Stimulated activated CD8-positive, alpha-beta memory T cell treated with anti-CD3 and anti-CD28 coated beads, Interleukin-7, amount 100 ng/mL, for 1 hour (primary cell): ENCODE measurements at places on chromosomes 7 and 10.

- DNase-seq, result no peak
These were observed 70.2 kb downstream of the USP6NL start for GRCh38 chr10:11541296-11541695.

DNA sequence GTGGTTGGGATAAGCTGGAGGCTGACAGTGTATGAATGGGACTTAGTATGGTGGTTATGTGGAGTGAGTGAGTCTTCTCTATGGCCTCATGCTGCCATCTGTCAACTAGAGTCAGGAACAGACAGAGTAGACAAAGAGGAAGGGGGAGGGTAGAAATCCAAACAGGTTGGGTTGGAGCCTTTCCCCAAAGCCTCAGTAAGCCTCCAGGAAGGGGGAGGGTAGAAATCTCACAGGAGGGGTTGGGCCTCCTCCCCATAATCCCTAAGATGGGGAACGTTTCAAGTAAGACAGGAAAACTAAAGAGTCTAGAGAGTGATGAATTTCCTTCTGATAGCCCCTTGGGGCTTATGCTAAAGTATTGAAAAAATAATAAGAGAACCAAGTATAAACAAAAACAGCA lies 2.0 kb upstream of the AKR1B15 start:
- DNase-seq, result no peak

- DNase-seq, result no peak
These were observed 93.7 kb upstream of the PDE1C start for GRCh38 chr7:32163896-32164295.

GRCh38 chr10:2910656-2911055 lies 156.7 kb upstream of the PFKP start:
- no peak for DNase-seq

DNA sequence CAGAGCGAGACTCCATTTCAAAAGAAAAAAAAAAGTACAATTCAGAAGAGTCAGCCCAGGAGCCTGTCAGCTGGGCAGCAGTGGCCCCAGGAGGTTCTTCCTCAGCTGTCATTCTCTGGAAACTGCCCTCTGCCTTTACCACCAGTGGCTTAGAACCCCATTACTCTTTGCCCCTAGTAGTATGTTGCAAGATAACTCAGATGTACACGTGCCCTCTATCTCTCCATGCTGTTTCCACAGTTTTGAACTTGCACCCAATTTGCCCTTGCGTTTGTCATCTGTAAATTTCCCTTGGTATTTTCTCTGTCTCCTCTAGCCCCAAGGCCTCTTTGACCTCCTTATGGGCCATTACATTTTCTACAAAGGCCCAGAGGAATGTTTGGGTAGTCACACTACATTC lies 56.7 kb upstream of the PRKAR2B start:
- no peak for DNase-seq

DNA sequence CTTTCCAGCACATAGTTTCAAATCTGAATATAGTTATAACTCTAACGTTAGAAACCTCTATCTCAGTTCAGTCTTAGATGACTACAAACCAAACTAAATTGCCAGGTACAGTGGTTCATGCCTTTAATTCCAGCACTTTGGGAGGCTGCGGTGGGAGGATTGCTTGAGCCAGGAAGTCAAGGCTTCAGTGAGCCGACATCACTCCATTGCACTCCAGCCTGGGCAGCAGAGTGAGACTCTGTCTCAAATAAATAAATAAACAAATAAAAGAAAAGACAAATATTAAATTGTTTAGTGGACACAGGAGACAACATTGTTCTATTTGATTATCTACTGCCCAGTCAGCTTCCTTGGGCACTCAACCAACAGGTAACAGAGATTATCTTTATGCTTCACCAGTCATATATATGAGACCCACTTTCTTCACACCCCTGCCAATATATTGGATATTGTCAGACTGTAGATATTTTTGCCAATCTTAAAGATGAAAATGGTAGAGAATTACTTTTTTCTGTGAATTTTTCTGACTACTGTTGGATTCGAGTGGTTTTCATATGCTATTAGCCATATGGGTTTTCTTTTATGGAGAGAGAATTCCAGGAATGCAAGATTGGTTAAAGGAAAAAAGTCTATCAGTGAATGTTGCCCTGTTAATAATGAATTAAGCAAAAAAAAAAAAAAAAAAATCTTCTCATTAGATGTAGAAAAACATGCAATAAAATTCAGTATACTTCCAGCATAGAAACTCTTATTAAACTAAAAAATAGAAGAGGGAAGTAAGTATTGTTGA lies 16.0 kb downstream of the HDAC9 start:
- no peak for DNase-seq

- DNase-seq, result no peak
These were observed 358.2 kb upstream of the IGFBP3 start for GRCh38 chr7:46279290-46279689.

GRCh38 chr7:17495655-17496394 lies 197.4 kb downstream of the AHR start:
- DNase-seq, result no peak

- DNase-seq, result no peak
These were observed 205.9 kb upstream of the PPP2R2D start for GRCh38 chr10:131694781-131695495.

DNA sequence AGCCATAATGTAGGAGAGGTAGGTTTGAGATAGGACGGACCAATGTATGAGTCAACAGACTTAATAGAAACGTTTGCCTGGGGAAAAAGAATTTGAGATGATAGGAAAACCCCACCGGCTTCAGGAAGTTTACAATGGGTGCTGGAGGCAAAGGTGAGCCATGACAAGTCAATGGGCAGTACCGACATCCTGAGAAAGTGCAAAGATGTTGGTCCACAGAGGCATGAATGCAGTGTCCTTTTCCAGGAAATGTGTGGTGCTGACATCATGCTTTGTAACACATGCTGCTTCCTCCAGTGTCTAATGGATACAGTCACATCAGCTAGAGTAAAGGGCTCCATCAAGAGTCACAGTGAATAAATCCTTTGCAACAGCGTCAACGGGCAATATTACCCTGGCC lies 533.6 kb downstream of the INHBA start:
- DNase-seq, result no peak

DNA sequence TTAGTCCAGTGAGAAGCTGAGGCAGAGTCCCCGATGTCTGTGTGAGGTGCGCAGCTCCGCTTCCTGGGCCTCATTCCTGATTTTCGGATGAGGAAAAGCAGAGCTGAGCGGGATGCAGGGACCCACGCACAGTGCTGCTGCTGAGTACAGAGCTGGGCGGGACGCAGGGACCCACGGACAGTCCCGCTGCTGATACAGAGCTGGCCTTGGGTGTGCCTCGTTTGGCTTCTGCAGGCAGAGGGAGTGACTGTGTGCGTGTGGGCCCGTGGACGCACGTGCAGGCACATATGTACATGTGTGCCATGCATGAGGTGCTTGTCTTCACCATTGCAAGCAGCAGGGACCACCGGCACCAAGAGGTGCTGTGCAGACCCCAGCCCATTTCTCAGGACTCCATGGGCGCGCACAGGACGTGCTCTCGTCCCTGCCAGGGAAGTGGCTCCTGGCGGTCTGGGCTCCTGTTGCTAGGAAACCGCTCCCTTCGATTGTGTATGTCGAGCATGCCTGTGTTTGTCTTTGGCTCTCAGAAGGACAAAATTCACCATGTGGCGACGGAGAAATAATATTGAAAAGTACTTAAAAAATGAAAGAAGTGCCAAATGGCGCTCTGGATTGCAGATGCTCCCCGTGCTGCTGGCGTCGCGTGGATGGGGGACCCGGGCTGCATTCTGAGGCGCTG lies 303.8 kb upstream of the MKI67 start:
- no peak for DNase-seq

- no peak for DNase-seq
These were observed 101.0 kb downstream of the SKIDA1 start for GRCh38 chr10:21424459-21424861.

DNA sequence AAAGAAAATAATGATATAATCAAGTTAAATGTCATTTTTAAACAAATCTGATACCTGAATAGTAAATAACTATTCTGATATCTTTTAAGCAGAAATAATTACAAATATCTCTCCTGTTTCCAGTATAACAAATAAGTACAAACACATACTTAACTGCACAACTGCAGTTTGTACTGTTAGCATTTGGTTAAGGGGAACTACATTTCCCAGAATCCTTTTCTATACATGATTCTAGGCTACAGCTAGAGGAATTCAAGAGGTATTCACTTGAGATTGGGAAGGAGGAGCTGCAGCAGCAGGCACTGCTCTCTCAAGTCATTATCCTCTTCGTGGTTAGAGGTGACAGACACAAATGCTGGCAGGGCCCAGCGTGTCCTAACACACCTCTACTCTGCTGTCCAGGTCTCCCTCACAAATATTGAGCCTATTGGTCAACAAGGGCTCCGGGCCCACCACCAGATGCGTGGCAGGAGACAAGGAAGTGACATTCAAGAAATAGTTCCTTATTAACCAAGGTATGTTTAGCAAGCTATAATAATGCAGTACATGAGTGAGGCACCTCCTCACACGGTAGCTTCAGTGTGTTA lies 255.1 kb upstream of the MKLN1 start:
- no peak for DNase-seq

DNA sequence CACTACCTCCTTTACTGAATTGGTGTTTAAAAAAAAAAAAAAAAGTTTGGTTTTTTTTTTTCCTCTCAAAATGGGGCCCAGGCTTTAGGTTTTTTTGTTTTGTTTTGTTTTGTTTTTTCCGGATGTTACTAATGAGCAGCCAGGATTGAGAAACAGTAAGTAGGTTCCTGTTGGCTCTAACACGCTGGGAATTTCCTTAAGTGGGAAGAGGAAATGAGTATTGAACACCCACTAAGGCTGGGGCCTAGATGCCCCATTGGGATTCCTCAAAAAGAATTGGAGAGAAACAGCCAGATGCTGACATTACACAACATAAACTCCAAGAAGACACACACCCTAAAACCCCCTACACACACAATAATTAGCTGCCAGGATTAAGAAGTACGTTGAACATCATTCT lies 102.2 kb upstream of the NANOS1 start:
- DNase-seq, result no peak

GRCh38 chr10:66381045-66381444 lies 544.8 kb upstream of the LRRTM3 start:
- DNase-seq, result no peak

GRCh38 chr10:129501652-129502436 lies 34.8 kb downstream of the MGMT start:
- no peak for DNase-seq

DNA sequence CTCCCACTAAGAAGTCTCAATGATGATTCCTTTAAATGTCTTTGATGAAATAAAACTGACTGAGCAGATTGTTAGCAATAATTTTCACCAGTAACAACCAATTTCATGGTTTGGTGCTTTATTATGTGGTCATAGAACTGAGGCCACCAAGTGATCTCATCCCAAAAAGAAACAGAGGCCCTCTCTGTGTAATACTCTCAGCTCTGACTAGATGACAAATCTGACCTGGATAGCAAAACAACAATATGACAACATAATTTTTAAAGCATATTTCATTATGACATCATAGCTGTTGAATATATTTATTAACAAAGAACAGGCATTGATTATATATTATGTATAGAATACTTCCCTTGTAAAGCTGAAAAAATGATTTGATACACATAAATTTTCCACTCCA lies 5.9 kb downstream of the SEMA3E start:
- DNase-seq, result no peak

DNA sequence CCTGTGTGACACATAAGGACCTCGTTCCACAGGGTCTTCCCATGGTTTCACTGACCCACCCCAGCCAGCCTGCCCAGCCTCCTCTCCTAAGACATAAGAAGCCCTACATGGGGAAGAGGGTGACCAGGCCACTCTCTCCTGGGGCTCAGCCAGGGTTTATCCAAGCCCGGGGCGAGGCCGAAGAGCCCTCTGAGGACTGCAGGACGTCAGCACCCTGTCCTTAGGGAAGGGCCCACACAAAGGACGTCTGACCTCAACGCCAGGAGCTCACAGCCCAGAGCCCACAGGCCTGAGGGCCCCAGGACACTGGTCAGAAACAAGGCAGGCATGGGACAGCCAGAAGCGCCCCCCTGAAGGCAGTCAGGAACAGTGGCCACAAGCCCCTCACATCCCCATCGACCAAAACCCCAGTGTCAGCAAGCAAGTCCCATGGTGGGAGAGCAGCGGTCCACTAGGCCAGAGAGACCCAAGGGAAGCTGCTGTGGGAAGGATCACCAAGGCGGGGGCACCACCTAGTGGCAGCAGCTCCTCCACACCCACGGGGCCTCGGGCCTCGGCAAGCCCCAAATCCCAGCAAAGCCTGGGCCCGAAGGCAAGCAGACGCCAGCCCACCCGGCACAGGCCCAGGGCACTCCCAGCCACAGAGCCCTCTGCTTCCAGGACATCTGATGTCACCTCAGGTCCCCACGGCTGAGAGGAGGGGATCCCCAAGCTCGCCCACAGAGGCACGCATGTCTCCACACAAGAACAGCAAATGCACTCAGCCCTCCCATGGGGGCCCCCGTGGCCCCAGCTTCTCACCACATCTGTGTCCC lies 23.4 kb downstream of the MAD1L1 start:
- peak; percentile 5 for DNase-seq

GRCh38 chr7:47843291-47843690 lies 105.0 kb downstream of the PKD1L1 start:
- DNase-seq, result no peak

DNA sequence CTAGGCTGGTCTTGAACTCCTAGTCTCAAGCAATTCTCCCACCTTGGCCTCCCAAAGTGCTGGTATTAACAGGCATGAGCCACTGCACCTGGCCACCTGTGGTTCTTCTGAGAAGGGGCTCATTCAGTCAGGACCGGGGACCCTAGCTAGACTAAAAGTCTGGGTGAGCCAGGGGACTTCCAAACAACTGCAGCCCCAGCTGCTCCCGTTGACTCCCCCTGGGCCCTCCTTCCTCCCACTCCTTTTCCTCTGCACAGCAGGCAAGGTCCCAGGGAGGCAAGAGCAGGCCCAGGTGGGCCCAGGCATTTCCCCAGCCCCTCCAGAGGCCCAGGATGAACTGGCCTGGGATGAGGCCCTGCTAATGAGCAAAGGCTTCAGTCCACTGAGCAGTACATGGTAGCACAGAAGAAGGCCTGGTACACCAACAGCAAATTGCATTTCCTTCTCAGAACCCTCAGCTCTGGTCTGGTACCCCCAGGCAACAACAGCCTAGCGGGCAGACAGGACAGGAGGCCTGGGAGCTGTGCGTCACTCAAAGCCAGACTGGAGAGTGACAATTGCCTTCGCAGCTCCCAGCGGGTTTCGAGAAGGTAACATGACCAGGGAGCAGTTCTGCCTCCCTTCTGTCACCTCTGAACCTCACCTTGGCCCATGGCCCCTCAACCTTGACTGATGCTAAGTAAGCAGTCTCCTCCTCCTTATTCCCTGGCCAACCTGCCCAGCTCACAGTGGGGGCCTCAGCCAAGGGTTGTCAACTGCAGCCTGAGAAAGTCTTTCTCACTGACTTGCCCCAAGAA lies 30.7 kb upstream of the HSPA12A start:
- no peak for DNase-seq

DNA sequence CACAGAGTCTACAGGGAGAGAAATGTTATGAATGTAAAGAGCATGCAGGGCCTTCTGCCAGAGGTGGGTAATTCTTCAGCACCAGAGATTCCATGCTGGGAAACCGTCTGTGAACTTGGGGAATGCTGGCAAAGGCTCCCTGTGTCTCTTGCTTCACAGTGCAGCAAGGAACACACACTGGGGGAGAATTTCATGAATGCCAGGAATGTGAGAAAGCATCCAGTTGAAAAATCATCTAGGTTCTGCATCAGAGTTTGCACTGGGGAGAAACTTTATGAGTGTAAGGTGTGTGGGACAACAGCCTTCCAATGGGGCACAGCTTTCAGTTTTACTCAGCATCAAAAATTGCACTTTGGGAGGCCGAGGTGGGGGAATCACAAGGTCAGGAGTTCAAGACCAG lies 224.3 kb upstream of the IGFBP3 start:
- DNase-seq, result no peak

GRCh38 chr10:11594589-11595394 lies 16.7 kb downstream of the USP6NL start:
- DNase-seq, result no peak

- DNase-seq, result no peak
These were observed 139.1 kb upstream of the SORCS3 start for GRCh38 chr10:104501864-104502579.
